ENCODE measurements at places on chromosomes 2 and 18.

GRCh38 chr2:15146960-15147359 lies 414.2 kb downstream of the NBAS start:
- no peak for DNase-seq

DNA sequence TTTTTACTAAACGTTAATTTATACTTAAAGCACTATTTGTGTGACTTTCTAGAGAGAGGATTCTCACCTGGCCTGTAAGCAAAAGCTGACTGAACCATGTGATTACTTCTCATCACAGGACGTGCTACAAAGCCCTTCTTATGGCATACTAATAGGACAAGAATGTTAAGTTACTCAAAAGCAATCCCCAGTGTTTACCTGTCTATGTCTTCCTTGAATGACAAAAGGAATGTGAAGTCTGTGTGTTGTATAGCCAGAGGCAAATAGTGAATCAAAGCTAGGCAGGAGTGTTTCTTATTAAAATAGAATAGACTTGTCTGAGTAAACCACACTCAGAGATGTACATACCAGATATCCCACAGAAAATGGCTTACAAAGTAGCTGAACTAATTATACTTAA lies 1465.5 kb downstream of the SUCLG1 start:
- no peak for DNase-seq

- no peak for DNase-seq
Measured at GRCh38 chr2:241894056-241894641, 24.6 kb downstream of the RTP5 start.

DNA sequence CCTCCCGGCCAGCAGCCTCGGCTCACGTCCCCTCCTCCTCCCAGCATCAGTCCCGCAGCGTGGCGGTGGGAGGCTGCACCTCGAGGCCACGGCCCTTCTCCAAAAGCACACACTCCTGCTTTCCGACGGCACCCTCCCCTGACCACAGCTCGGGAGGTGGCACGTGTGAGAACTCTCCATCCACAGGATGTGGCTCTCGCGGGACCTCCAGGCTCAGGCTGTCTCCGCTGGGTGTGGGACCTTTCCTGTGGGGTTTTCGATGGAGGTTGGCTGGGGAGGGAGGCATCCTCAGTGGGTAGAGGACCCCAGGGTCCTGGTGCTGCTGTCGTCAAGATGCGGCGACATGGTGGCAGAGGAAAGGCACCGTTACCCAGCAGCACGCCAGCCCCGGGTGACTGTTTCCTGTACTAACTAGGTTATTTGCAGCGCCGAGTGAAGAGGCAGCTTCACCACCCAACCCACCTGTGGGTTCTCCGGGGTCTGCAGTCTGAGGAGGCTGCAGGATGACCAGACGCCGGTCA lies 42.8 kb upstream of the KCNG2 start:
- DNase-seq = no peak

DNA sequence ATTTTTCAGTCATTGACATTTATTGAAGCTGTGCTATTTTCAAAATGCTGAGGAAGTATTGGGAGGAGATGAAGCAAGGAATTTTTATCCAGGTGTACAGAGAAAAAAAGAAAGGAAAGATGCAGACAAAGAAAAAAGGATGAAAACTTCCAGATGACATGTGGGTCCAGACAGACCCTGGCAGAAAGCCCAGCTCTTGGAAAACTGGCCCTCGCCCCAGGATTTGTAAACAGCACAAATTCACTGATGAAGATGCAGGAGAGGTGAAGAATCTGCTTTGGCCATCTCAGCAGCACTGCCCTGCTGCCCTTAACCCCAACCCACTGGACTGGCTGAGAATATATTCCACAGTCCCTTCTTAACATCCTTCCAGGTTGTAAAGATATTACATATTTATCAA lies 12.5 kb downstream of the TACR1 start:
- DNase-seq = no peak

DNA sequence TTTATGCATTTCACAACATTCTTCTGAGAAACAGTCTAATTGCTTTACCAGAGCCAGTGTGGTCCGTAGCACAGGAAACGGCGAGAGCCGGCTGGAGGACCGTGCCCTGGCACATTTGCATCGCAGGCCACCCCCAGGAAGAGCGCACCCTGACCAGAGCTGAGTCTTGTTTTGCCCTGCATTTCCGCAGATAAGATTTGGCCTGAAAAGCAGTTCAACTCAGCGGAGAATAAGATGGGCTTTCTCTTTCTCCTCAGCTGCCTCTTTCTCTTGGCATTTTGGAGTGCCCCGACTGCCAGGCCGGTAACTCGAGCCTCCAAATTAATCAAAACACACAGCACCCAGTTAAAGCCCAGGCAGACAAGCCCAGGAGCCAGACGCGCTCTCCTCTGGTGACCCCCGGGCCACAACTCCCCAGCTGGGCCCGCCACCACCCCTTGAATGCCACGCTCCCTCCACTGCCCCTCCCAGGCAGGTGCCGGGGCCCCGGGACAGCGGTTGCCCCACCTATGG lies 464 bp downstream of the COL4A4 start:
- DNase-seq = no peak

DNA sequence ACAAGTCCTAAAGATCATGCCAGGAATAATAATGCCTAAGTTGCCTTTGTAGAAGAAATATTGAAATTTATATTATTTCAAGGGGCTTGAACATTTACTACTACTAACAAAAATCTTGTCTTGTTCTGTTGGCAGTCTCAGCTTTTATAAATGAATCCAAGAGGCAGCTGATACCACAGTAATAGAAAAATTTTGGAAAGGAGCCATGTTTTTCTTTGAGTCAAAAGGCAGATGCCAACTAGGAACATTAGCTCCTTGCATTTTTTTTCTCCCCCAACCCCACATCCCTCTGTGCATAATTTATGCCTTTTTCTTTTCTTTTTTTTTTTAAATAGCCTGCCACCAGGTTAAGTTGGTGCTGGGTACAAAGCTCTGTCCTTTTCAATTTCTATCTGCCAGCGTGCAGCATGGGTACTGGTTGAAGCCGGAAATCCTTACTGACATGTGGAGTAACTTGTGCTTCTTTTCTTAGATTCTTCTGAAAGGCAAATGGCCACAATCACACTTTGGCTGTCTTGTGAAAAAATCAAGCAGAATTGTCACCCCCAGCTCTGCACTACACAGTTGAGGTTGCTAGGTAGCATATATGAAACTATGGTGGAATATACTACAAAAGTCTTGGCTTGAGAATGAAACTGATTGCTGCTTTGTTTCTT lies 98.8 kb downstream of the RHBDD1 start:
- no peak for DNase-seq

DNA sequence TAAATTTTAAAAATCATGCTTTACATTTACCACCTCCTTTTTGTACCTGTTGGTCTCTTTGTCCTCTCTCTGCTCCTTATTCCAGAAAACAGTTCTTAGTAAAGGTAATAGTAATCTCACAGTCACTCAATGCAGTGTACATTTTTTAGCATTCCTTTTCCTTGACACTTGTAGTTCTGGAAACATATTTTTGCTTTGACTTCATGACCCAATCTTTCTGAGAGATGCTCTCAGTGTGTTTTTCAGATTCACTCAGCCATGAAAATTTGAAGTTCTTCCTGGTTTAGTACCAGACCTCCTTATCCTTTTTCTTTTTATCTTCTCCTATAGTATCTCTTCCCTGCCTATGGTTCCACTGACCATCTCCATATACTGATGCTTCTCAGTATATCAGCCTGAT lies 747.5 kb upstream of the ZEB2 start:
- no peak for DNase-seq

All from CD4-positive, alpha-beta T cell (primary cell).